Body of pancreas (tissue), 4 donors: ENCODE measurements at places on chromosomes 7 and 10.

- H3K36me3 ChIP-seq = no peaks in the 10 kb centered on the region
- no peak overlapping the region for H3K4me3 ChIP-seq
- H3K27me3 ChIP-seq = no peaks in the 10 kb centered on the region
- H3K27ac ChIP-seq = no peak overlapping the region
- DNase-seq = no peak
Observed at GRCh38 chr7:7959979-7960670, 8.5 kb upstream of the GLCCI1 start.

GRCh38 chr7:20858951-20859350 lies 72.3 kb upstream of the SP8 start:
- DNase-seq = peak; percentile 45
- no peak overlapping the region for H3K4me3 ChIP-seq
- H3K27me3 ChIP-seq = no peaks in the 10 kb centered on the region

GRCh38 chr7:107179326-107180164 lies 10.7 kb downstream of the HBP1 start:
- H3K27me3 ChIP-seq = no peaks in the 10 kb centered on the region
- peaks cover 39% of the 10 kb centered on the region for H3K4me1 ChIP-seq
- DNase-seq = no peak
- H3K4me3 ChIP-seq = no peak overlapping the region
- no peak overlapping the region for H3K27ac ChIP-seq

GRCh38 chr7:99363286-99363685 lies 11.2 kb upstream of the ARPC1B start:
- no peak overlapping the region for H3K4me3 ChIP-seq
- DNase-seq = no peak
- H3K27me3 ChIP-seq = no peaks in the 10 kb centered on the region
- H3K4me1 ChIP-seq = no peaks in the 10 kb centered on the region
- H3K36me3 ChIP-seq = peaks cover 6% of the 10 kb centered on the region
- H3K27ac ChIP-seq = no peak overlapping the region

GRCh38 chr7:91940171-91940570 lies 491 bp upstream of the AKAP9 start:
- H3K4me3 ChIP-seq = peak overlapping the region; percentile 68
- H3K27ac ChIP-seq = peak overlapping the region; percentile 84
- no peaks in the 10 kb centered on the region for H3K36me3 ChIP-seq
- DNase-seq = peak; percentile 15
- H3K4me1 ChIP-seq = peaks cover 23% of the 10 kb centered on the region

- H3K4me1 ChIP-seq = no peaks in the 10 kb centered on the region
- no peak overlapping the region for H3K4me3 ChIP-seq
- no peak for DNase-seq
- no peaks in the 10 kb centered on the region for H3K27me3 ChIP-seq
- no peaks in the 10 kb centered on the region for H3K36me3 ChIP-seq
- no peak overlapping the region for H3K27ac ChIP-seq
Observed at GRCh38 chr7:144650439-144650838, 185.4 kb downstream of the TPK1 start.

- no peak for DNase-seq
- no peaks in the 10 kb centered on the region for H3K36me3 ChIP-seq
- H3K4me3 ChIP-seq = no peak overlapping the region
- no peak overlapping the region for H3K27ac ChIP-seq
Observed at GRCh38 chr7:6294839-6295238, 22.4 kb upstream of the CYTH3 start.

DNA sequence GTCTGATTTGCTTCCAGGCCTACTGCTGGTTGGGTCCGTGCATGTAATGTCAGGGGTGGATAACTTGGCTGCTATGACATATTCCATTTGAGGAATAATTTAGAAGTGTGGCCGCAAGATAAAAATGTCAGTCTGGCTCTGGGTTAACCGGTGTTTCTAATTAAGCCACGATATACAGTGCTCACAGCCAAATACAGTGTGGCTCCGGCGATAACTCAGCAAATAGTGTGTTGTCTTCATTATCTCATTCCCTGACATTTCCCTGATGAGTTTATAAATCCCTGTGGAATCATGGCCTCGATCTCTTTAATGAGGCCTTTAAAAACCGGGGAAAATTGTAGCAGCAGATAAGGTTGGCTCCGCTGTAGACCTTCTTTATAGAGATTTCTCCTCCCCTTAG lies 1125.0 kb downstream of the TYW1 start:
- H3K4me3 ChIP-seq = no peak overlapping the region
- no peak for DNase-seq
- H3K27ac ChIP-seq = no peak overlapping the region
- H3K36me3 ChIP-seq = no peaks in the 10 kb centered on the region

DNA sequence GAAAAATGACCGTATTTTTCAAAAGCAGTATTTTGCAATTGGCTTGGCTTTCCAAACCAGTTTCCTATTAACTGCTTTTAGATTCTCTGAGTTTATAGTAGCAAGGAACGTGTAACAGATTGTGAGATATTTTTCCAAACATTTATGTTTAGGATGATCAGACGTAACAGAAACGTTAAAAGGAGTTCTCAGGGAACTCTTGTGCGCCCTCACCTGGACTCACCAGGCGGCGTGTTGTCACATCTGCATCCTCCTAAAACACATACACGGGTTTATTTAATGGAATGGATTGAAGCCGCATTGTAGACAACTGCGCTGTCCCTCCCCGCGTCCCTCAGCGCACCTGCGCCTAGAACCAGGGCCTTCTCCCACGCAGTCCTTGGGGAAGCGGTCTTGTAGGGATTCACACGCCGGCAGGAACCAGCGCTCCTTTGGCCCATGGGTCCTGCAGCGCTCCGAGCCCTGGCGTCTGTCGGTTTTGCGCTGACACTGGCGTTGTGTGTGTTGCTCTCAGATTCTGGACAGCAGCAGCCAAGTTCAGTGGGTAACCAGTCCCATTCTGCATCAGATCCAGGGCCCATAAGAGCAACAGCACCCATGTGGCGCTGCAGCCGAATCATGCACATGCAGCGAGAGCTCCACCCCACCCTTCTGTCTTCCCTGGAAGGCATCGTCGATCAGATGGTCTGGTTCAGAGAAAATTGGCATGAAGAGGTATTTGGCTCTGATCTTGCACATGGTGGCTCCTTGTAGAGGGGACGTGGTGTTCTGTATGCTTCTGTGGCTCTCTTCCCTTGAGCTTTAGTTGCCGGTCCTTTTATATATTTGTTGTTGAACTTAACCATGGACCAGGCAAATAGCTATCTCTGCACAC lies 114.9 kb downstream of the TRRAP start:
- DNase-seq = no peak
- no peaks in the 10 kb centered on the region for H3K4me1 ChIP-seq
- no peak overlapping the region for H3K4me3 ChIP-seq
- no peak overlapping the region for H3K27ac ChIP-seq
- H3K27me3 ChIP-seq = no peaks in the 10 kb centered on the region

DNA sequence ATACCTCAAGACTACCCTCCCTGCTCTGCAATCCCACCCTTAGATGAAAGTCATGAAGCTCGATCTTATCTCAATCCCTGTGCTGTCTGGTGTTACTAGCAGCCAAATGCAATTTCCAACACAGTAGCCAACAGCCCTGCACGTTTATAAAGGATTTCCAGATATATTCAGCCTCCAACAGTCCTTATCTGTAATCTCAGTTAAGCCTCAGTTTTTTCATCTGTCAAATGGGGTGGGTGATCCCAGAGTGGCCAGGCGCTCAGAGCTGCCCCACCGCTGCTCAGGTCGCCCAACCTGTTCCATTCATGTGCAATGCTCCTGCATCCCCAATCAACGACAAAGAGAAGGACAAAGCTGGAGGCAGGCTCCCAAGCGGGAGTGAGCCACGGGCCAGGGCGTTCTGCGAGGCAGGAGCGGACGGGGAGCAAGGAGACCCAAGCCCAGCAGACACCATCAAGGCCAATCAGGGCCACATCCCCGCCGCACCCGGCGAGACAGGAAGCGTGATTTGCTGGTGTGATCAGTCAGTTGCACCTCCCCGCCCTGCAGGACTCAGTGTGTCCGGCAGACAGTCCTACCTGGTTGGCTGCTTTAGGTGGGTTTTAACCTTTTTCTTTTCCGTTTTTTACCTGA lies 19.7 kb downstream of the PDGFA start:
- no peak overlapping the region for H3K27ac ChIP-seq
- H3K4me1 ChIP-seq = peaks cover 70% of the 10 kb centered on the region
- H3K36me3 ChIP-seq = peaks cover 6% of the 10 kb centered on the region
- no peak for DNase-seq
- no peaks in the 10 kb centered on the region for H3K27me3 ChIP-seq

GRCh38 chr7:66970310-66970709 lies 25.1 kb downstream of the SBDS start:
- H3K4me3 ChIP-seq = no peak overlapping the region
- H3K36me3 ChIP-seq = no peaks in the 10 kb centered on the region
- H3K27me3 ChIP-seq = no peaks in the 10 kb centered on the region
- H3K27ac ChIP-seq = no peak overlapping the region

GRCh38 chr10:34727595-34728033 lies 87.5 kb downstream of the PARD3 start:
- H3K27me3 ChIP-seq = no peaks in the 10 kb centered on the region
- H3K4me3 ChIP-seq = no peak overlapping the region
- peak; percentile 55 for DNase-seq
- H3K27ac ChIP-seq = no peak overlapping the region
- no peaks in the 10 kb centered on the region for H3K36me3 ChIP-seq
- H3K4me1 ChIP-seq = peaks cover 50% of the 10 kb centered on the region

DNA sequence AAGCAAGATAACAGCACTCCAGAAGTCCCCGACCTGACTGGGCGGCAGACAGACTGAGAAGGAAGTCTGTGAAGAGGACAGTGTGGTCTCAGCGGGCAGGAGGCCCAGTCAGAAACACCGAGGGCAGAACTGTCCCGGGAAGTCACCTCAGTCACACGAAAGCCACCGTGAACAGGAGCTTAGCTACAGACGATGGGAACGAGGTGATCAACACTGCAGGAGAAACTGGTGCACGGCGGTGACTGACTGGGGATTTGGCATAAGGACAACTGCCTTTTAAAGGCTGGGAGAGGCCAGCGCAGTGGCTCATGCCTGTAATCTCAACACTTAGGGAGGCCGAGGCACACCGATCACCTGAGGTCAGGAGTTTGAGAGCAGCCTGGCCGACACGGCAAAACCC lies 217.8 kb downstream of the PTPRN2 start:
- no peaks in the 10 kb centered on the region for H3K4me1 ChIP-seq
- H3K4me3 ChIP-seq = no peak overlapping the region
- DNase-seq = no peak
- no peaks in the 10 kb centered on the region for H3K27me3 ChIP-seq

GRCh38 chr7:131792311-131792710 lies 235.9 kb upstream of the PODXL start:
- H3K4me3 ChIP-seq = no peak overlapping the region
- H3K36me3 ChIP-seq = no peaks in the 10 kb centered on the region
- no peak for DNase-seq
- no peaks in the 10 kb centered on the region for H3K27me3 ChIP-seq

DNA sequence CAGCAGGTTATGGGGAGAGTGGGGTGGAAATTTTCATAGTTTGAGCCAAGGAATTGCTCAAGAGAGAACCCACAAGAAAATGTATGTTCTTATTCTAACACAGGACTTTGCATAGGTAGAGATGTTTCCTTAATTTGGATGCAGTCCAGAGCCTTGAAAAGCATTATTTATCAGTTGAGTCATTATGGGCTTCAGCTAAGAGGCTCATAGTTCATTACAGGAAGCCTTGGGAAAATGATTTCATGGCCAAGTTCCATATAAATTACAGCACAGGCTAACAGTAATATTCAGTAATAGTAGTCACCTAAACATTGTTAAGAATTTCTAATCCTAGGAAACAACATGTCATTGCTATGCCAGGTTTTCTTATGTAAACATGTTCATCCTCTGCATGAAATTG lies 131.1 kb upstream of the PTPRZ1 start:
- H3K27ac ChIP-seq = no peak overlapping the region
- no peak for DNase-seq
- H3K36me3 ChIP-seq = no peaks in the 10 kb centered on the region
- H3K4me3 ChIP-seq = no peak overlapping the region
- H3K4me1 ChIP-seq = no peaks in the 10 kb centered on the region

- H3K4me3 ChIP-seq = no peak overlapping the region
- H3K27ac ChIP-seq = no peak overlapping the region
- no peak for DNase-seq
- no peaks in the 10 kb centered on the region for H3K27me3 ChIP-seq
- H3K36me3 ChIP-seq = no peaks in the 10 kb centered on the region
- H3K4me1 ChIP-seq = peaks cover 26% of the 10 kb centered on the region
Observed at GRCh38 chr10:69125554-69125953, 1.6 kb downstream of the VPS26A start.

- no peak overlapping the region for H3K4me3 ChIP-seq
- no peak overlapping the region for H3K27ac ChIP-seq
- H3K4me1 ChIP-seq = peaks cover 13% of the 10 kb centered on the region
- H3K27me3 ChIP-seq = no peaks in the 10 kb centered on the region
- DNase-seq = no peak
Observed at GRCh38 chr10:59713196-59713821, 3.7 kb upstream of the SLC16A9 start.
